ENCODE measurements at places on chromosomes 6 and 20. TPM values are rescaled to one million over a fixed set of nuclear protein-coding genes. Genes with fewer than 3 reads are reported as not detected.

DNA sequence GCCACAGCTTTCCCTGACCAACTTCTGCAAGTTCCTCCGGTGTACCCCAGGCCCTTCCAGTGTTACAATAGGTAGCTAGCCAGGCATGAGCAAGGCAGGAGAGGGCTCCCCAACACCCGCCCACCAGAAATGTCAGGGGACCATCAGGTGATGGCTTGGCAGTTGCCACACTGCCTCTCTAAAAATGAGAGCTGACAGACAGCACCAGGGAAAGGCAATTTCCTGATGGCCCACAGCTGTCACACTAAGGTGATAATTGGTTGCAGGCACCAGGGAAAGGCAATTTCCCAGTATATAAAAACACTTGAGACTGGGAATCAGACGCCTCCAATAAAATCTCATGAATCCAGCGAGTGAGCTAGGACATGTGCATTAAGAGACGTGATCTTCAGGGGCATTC lies 49.9 kb downstream of the PXDC1 start:
- no peak for DNase-seq

DNA sequence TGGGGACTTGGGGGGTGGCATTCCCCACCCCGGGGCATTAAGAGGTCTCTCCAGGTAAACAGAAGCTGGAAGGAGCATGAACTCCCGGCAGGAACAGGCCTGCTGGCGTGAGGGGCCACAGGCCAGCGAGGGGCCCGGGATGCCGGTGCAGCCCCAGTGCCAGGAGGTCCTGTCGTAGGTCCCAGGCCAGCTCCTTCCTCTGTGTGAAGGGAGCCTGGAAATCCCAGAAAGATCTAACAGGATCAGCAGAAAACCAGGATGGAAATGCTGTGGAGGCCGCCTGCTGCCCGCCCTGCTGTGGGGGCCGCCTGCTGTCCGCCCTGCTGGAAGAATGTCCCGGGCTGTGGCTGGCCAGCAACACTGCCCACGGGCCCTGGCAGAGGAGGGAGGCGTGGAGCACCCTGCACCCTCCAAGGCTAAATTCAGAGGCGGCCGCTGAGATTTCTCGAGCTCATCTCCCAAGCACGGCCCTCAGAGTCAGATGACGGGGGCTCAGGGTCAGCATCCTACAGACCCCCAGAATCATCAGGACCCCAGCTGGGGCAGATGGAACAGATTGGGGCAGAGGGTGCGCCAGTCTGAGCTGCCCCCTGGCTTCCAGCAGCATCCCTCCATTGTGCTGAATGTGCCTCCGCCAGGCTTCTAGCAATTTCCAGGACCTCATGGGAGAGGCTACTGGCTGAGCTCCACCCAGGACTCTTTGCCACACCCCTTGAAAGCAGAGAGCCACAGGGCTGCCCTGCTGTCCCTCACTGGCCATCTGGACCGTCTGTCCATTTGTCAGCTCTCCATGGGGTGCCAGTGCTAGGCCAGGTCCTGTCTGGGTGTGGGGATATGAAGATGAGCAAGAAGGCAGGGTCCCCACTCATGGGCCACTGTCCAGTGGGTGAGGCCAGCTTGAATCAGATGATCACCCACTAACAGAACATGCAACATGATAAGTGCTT lies 32.2 kb upstream of the SLCO4A1 start:
- no peak for DNase-seq

NOTCH4 gene
- 13.3 TPM for total RNA-seq

- no peak for DNase-seq
Measured at GRCh38 chr6:21193790-21194475, 399.6 kb upstream of the SOX4 start.

CLPSL1 gene
- total RNA-seq, result not detected

DNA sequence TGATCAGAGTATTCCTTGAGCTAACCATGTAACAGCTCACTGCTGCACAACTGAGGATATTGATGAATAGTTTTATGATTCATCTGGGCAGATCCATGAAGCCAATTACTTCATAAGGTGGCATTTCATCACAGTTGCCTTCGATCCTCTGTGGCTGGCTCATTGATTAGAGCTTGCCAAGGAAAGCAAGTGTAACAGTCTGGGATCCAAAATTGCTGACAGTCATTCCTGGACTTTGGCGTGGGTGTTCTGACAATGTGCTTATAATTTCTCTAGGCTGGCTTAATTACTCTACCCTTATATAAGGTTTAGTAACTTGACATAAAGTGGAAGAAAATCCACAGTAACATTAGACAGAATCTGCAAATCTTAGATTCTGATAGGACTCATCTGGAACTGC lies 551.3 kb upstream of the CDH4 start:
- no peak for DNase-seq

POU5F1 gene
- not detected for total RNA-seq

TRIM38 gene
- total RNA-seq, result 4.7 TPM

DYNLT2 gene
- 0.51 TPM for total RNA-seq

CALHM4 gene
- 0.13 TPM for total RNA-seq

DNA sequence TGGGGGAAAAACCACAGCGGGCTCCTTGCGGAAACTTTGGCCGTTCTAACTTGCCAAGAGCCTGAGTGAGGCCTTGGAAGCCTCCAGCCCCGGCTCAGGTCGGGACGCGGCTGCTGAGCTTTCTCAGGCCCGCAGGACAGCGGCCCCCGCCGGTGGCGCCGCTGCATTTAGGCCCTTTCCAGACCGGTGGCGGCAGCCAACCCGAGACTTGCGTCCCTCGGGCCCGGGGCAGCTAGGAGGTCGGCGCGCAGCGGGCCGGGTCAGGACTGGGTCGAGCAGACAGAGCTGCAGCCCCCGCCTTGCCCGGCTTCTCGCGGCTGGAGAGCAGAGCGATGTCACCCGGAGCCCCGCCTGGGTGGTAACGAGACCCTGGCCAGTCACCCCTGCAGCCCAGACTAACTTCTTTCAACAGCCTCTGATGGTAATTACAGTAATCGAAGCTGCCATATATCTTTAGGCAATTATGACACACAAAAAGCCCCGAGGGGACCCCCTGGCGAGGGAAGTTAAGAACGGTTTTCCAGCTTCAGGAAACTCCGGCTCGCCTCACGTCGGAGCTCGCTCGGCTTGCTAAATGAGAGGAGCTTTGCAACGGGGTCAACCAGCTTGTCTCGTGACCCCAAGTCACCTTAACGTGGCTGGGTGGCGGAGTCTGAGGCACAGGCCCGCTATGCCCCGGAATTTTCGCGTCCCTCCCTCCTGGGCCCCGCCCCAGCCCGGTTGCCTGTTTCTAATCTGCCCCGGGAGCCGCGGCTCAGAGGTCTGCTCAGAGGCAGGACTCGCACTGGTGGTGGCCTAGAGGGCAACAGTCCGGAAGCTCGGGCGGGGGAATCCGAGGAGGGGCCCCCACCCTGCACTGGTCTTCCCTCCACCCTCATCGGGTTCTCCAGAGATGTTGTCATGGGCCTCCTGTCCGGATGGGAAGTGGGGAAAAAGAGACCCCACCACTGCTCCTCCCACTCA lies 3.0 kb downstream of the NR2E1 start:
- DNase-seq, result no peak

DNA sequence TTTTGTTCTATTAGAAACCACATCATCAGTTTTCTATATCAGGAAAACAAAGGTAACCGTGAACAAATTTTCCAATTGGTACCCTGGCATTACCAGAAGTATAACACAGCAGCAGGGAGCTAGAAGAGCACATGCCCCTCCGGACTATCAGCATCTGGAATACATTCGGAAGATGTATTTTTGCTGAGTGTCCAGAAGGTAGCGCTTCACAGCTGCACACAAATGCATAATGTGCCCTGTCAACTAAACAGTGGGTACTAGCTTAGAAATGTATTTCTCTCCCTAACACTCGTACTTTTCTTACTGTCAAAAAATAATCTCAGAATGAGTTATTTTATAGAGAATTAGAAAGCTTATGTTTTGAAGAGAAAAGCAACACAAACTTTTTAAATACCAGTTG lies 77.6 kb downstream of the HUS1B start:
- peak; percentile 20 for DNase-seq

DNA sequence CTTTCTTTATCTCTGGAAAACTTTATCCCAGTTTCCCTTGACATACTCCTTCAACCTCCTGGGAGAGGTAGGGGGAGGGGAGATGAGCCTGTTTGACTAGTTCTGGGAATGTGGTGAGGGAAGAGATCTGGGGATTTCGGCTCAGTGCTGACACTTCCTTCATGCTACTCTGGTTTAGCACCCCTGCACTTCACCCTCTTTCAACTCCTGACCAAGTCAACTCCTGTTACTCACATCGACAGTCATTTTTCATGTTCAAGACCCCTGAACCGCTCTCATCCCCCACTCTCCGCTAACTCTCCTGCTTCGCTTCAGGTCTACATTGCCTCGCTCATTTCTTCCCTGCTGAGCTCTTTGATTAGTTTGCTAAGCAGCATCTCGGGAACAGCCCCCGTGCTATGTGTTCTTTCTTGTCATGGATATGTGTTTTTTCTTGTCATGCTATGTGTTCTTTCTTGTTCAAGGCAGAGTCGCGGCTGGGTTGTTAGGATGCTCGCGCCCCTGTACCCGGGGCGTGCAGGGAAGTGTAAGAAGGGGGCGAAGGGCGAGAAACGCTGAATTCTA lies 16.6 kb upstream of the TRIM27 start:
- DNase-seq, result no peak

DNA sequence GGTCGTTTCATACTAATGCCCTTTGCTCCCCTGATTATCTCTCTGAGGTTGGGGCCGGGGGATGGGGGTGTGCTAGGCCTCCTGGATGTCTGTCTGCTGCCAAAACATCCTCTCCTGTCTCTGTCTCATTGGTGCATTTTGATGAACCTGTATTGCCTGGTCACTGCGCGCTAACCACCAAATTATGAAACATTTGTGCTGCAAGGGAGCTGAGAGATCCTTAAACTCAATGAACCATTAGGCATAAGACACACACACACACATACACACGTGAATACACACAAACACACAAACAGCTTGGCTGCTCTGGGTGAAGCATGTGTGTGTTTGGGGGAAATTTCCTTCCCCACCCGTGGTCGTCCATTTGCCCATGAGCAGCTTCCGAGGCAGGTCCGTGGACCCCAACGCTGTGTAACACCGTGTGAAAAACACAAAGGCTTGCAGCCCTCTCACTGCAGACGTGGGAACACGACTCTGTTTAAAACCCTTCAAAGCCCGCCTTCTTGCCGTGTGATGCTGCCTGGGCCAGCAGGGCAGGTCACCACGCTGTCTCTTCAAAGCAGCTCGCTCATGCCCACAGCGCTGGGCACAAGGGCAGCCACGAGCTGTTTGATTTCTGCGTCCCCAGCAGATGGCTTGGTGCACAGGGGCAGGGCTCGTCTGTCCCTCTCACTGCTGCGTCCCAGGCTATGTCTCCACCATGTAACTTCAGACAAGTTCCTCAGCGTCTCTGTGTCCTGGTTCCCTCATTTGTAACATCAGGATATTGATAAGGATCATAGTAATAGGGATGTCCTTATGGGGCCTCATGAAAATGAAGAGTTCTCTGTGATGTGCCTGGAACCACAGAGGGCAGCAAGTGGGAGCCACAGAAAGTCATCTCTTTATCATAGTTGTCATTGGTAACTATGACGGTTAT lies 96.8 kb downstream of the CDH26 start:
- DNase-seq, result no peak

CGAS gene
- 1.0 TPM for total RNA-seq

NDRG3 gene
- 28.3 TPM for total RNA-seq

DNA sequence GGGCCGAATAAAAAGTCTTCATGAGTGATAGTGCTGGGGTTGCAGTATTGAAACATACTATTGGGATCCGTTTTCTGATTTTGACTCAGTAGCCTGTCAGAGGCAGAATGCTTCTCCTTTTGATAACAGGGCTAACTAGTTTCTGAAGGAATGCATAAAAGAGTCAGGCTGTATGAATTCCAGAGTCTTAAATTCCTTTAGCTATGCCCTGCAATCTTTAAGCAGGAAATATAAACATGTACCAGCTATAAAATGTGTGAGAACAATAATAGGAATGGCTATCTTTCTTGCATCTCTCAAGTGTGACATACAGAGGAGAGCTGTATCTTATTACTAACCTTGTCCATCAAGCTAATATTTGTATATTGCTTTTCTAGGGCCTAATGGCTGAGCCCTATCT lies 917.1 kb downstream of the KIF16B start:
- no peak for DNase-seq

GRCh38 chr6:12381587-12381986 lies 91.4 kb downstream of the EDN1 start:
- DNase-seq, result no peak

DNA sequence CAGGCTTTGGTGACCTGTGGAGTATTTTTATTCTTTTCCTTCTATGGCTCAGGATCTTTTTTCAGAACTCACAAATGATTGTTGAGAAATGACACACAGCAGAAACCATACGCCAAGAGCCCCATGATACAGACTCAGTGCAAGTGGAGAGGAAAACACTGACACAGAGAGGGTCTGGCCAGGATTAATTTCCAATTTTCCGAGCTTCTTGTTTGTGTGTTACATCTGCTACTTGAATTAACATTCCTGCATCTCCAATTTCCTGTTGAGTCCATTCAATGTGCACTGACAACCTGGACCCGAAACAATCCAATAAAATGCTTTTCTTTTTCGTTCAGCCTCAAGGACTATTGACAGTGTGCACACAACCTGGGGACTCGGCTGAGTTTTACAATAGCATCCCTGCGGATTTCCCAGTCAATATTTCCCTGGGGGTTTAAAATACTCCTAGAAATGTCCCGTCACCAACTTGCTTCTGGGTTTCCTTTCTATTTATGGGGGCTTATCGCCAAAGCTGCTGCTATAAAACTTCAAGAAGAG lies 4.9 kb upstream of the MLN start:
- no peak for DNase-seq

GRCh38 chr6:43454696-43455530 lies 435 bp downstream of the DLK2 start:
- DNase-seq, result peak; percentile 68

GRCh38 chr6:111711476-111711875 lies 105.8 kb upstream of the TRAF3IP2 start:
- peak; percentile 19 for DNase-seq

DNA sequence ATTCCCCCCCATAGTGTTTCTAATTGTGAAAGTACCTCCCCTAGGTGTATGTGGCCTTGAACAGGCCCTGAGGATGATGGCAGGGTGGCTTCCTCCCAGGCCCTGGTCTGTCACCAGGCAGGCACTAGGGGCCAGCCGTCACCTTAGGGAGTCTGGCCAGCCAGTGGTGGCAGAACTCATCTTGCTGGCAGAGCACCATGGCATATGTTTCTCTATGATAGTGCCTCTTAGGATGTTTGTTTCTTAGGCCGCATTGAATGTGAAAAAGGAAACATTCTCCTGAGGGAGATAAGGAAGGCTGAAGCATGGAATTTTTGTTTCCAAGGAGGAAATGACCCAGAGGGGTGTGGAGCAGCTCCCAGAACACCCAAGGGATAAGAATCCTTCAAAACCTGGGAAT lies 45.2 kb upstream of the KLHL31 start:
- DNase-seq, result no peak

Measured in dermis microvascular lymphatic vessel endothelial cell (primary cell).